HFF-Myc (cell line): ENCODE measurements at places on chromosomes 13 and 19.

GRCh38 chr19:45881909-45882528 is 3.9 kb downstream of the IRF2BP1 start:
- no peak for DNase-seq

- DNase-seq = no peak
These were observed 145.2 kb downstream of the RFC3 start for GRCh38 chr13:33963134-33963533.

- no peak for DNase-seq
These were observed 72.6 kb downstream of the DNAJC3 start for GRCh38 chr13:95749545-95749944.

GRCh38 chr13:48161530-48162179 is 66.8 kb upstream of the MED4 start:
- DNase-seq = no peak

DNA sequence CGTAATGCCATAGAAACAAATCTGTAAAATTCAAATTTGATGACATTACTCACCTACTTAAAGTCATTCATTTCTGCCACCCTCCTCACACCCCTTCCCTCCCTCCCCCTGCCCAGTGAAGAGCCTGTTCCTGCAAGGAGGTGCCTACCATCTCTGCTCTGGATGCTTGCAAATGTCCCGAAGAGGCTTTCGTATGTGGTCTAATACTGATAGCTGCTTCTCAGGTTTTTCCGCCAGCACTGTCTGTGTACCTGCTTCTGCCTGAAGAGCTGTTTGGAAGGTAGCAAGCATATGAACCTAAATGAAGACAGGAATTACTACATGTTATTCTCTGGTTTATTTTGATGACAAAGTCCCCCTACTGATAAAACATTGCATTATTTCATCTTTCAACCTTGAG is 57.1 kb downstream of the GPALPP1 start:
- DNase-seq = no peak

GRCh38 chr19:39684267-39684666 is 20.0 kb upstream of the LGALS14 start:
- no peak for DNase-seq

- no peak for DNase-seq
These were observed 82.4 kb upstream of the STARD13 start for GRCh38 chr13:33367926-33368325.

GRCh38 chr13:79398915-79399314 is 7.1 kb downstream of the RBM26 start:
- no peak for DNase-seq

DNA sequence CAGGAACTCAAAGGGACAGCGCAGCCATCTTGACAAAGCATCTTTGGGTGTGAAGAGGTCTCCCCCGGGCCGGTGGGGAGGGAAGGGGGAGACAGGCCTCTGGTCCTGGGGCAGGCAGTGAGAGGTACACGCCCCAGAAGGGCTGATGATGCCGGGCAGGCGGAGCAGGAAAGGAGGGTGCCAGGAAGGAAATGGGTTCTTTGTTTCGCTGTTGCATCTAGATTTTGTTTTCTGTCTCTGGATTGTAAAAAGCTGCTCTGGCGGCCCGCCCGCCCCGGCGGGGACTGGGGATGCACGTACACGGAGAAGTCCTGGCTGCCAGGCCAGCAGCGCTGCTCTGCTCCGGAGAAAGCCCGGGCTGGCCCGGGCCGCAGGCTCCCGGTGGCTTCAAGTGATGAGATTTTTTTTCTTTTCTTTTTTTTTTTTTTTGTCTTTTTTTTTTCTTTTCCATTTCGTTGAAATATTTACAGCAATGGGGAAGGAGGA is 13.2 kb upstream of the ASF1B start:
- no peak for DNase-seq

DNA sequence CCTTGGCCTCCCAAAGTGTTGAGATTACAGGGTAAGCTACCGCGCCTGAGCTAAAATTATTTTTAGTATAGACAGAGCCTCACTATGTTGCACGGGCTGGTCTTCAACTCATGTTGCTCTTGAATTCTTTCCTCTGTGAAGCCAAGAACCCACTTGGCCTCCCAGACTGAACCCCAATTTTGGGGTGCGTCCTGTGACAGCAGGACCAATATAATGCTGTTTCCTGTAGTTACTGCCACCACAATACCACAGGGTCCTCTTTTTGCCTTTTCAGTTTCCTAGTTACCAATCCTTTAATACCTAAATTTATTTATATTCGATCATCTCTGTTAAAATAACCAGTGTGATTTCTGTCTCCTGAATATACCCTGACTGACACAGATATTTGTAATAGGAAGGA is 32.9 kb downstream of the TSKS start:
- DNase-seq = no peak

DNA sequence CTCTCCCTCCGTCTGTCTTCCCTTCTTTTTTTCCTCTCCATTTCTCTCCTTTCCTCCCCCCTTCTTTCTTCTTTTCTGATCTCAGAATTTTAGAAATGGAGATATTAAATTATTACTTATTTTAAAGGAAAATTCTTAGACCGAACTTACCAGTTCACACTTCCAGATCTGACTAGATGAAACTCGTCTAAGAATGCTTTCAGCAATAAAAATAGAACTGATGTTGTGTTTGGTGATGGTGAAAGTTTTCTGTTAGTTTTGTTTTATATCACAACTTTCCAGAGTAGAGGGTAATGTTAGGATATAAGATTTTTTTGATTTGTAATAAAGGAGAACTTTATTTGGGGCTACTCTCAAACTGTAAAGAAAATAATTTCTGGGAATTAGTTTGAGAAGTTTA is 29.9 kb downstream of the UCHL3 start:
- DNase-seq = no peak

DNA sequence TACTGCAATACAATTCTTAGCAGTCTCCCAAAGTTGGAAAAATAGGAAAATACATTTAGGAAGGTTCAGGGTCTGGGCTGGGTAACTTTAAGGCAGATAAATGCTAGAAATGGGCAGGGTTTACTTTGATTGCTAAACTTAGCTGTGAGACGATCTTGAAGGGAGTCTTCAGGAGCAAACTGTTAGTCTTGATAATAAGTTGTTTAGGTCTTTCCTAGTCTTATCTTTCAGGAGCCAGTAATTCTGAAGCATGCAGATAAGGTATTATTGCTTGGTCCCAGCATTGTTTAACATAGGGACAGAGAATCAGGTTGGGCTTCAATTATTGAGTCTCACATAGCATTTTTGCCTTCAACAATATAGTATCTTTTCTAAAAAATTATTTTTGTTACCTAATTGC is 262.4 kb upstream of the MIR17HG start:
- DNase-seq = no peak

DNA sequence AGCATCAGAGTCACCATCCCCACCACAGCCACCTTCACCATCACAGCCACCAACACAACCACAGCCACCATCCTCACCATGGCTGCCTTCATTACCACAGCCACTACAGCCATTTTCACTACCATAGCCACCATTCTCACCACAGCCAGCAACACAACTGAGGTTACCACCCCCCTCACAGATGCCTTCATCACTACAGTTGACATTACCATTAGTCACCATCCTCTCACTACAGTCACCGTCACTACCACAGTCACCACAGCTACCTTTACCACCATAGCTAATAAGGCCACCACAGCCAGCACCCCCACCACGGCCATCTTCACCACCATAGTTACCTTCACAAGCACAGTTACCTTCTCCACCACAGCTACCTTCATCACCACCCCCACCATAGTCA is 269.6 kb downstream of the DNAJC15 start:
- DNase-seq = no peak

- no peak for DNase-seq
These were observed 443.9 kb upstream of the SLC10A2 start for GRCh38 chr13:103510007-103510535.

DNA sequence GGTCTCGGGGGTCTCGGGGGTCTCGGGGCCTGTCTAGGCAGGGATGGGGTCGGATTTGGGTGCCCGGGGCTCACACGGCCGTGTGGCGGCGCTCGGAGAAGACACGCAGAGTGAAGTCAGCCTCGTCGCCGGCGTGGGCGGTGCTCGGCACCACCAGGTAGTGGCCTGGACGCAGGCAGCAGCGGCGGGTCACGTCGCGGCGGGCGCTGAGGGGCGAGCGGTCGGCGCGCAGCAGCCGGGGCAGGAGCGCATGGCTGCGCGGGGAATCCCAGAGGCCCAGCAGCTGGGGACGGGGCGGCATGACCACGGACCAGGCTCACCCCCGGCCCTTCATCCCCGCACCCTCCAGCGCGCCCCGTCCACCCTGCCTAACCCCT is 8.2 kb downstream of the CAPN12 start:
- no peak for DNase-seq

DNA sequence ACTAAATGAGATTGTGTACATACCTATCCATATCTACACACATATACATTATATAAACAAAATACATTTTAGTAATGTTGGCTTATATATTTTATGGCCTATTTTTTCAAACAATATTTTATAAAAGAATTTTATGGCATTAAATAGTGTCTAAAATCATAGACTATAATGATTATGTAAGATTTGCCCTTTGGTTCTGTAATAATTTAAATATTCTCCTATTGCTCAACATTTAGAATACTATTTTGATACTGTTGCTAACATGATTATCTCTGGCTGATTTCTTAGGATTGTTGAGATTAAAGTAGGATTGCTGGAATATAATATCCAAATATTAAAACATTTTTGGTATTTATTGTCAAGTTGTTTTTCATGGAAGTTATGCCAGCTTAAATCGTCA is 565.2 kb upstream of the GPC6 start:
- DNase-seq = no peak
